ENCODE measurements at places on chromosomes 3 and 15.

DNA sequence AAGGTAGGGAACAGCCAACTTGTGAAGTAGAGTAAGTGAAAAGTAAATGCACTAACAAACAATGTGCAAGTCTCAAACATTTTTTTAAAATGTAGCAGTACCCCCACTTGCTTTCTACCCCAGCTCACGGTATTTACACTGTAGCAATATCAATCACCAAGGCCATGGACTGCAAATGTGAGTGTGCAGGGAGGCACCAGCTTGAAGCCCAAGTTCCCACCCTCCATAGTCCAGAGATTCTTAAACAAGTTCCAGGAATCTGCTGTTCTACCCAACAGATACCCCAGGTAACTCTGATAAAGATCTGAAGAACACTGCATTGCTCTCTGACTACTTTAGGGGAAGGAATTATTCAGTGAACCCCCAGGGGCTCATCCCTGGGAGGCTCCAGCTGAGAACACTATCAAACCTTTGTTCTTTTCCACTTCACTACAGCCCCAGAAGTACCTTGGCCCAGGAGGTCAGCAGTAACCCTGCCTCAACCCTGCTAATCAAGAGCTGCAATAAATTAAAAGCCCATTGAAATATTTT lies 86.1 kb downstream of the FOXP1 start:
- DNase-seq = no peak

- DNase-seq = no peak
Observed at GRCh38 chr3:8911781-8912180, 51.5 kb downstream of the RAD18 start.

GRCh38 chr3:47028146-47028545 lies 48.7 kb downstream of the NBEAL2 start:
- DNase-seq = no peak

GRCh38 chr3:28948685-28949084 lies 332.2 kb upstream of the RBMS3 start:
- DNase-seq = no peak

GRCh38 chr15:33095641-33096040 lies 98.9 kb downstream of the FMN1 start:
- no peak for DNase-seq

GRCh38 chr3:128584412-128585020 lies 66.1 kb downstream of the RPN1 start:
- peak; percentile 86 for DNase-seq

- no peak for DNase-seq
Observed at GRCh38 chr3:9721015-9721699, 10.4 kb upstream of the BRPF1 start.

- DNase-seq = peak; percentile 90
Observed at GRCh38 chr3:192957441-192958021, 39.9 kb upstream of the MB21D2 start.

- DNase-seq = no peak
Observed at GRCh38 chr15:71545223-71545760, 265.1 kb upstream of the NR2E3 start.

- peak; percentile 66 for DNase-seq
Observed at GRCh38 chr3:172138792-172139507, 99.6 kb downstream of the FNDC3B start.

DNA sequence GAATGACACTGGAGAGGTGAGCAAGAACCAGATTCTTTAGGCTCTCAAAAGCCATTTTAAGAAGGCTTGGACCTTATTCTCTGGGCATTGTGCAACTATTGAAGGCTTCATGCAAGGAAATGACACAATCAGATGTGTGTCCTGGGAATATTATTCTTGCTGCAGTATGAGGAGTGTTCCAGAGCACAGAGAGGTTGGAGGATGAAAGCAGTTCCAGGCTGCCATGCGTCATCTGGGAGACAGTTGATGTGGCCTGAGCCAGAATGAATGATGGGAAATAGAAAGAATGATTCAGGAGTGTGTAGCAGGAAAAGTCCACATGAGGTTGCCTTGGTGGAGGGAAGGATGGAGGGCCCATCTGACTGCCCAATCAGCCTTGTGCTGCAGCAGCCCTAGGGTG lies 123.1 kb downstream of the CHCHD6 start:
- no peak for DNase-seq

- no peak for DNase-seq
Observed at GRCh38 chr15:91970142-91970541, 116.6 kb downstream of the SLCO3A1 start.

DNA sequence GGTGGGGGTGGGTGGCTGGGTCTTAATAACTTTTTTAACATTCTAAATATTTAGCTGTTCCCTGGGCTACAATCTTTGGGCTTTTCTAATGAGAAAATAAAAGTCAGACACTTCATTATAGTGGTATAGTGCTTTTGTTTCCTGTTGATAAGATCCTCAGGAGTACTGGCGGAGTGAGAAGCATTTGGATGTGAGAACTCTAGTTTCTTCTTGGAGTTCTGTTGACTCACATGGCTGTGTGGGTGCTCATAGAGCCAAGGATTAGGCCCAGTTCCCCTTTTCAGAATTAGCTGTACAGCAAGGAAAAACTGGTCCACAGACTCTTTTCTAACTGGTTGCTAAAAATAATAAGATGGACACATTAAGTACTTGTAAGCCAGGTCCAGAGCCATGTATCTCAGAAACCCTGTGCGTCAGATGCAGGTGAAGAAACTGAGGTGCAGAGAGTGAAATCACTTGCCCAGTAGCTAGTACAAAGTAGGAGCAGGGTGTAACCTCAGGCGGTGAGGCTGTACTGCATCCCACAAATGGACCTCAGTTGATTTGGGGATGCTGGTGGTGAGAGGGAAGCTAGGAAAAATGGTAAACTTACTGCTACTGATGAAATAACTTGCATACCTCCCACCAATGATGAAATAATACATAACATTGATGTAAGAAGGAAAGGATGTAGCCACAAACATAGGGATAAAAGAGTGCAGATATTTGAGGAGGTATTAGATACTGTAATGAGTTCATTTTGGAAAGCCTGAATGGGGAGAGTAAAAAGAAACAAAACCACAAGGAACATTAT lies 2.3 kb downstream of the ITPR1 start:
- no peak for DNase-seq

- no peak for DNase-seq
Observed at GRCh38 chr3:150314248-150315004, 93.7 kb upstream of the TSC22D2 start.

- DNase-seq = no peak
Observed at GRCh38 chr3:71214797-71215196, 368.7 kb downstream of the FOXP1 start.

DNA sequence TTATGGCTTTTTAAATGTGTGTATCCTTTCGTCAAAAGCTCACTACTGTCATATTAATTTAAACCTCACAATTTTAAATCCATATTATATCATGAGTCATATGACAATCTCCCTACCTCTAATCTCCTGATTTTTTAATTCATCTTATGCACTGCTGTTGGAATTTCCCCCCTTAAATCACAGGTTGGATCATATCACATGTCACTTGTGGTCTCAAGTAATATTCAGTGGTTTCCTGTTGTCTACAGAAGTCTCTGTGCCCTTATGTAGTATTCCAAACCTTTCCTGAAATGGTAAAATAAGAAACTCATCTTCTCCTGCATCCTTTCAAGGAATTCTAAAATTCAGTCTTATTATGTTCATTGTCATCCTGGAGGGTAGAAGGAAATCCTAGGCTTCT lies 116.0 kb upstream of the CBLB start:
- peak; percentile 90 for DNase-seq

- no peak for DNase-seq
Observed at GRCh38 chr3:54917174-54917573, 10.7 kb downstream of the LRTM1 start.

GRCh38 chr15:22866079-22866478 lies 27.6 kb downstream of the NIPA2 start:
- DNase-seq = peak; percentile 32

GRCh38 chr3:72448858-72449257 lies 399.4 kb downstream of the SHQ1 start:
- peak; percentile 72 for DNase-seq

DNA sequence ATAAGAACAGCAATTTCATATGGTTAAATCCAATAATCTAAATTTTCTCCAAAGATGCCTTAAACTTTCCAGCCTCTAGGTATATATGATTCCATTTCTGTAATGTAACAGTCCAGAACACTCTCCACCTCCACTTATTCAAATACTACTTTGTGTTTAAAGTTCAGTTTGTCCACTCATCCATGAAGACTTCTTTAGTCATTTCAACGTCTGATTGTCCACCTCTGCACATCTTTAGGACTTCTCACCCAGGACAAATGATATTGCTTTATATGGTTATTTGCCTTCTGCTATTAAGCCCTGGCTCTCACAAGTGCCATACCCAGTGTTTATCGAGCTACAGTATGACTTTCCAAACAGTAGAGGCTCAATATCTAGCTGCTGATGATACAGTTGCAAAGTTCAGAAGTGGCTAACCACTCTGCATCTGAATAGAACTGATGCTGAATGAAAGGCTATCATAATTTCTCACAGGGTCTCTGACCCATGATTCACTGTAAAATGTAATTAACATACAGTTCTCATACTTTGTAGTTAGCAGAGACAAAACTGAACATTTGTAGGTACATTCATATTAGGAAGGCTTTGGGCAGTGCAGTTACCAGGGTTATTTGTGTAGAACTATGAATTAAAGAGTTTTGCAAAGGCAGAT lies 93.7 kb upstream of the MBNL1 start:
- peak; percentile 4 for DNase-seq

DNA sequence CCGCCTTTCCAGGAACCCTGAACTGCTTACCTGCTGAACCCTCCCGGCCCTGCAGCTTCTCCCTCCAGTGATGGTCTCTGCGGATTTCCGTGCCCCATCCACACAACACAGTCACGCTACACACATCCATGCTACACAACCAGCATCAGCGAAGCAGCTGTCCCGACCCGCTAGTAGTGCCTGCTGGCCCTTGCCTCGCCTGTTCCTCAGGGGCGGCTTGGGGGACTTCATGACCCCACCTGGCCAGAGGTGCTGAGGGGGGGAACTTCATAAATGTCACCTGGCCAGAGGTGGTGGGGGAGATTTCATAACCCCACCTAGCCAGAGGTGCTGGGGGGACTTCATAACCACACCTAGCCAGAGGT lies 530 bp upstream of the TUBGCP5 start:
- DNase-seq = no peak

GRCh38 chr15:60363087-60363549 lies 34.7 kb downstream of the ANXA2 start:
- no peak for DNase-seq

GRCh38 chr3:125231895-125232294 lies 19.3 kb upstream of the SLC12A8 start:
- peak; percentile 89 for DNase-seq

GRCh38 chr3:100966049-100966491 lies 27.2 kb downstream of the ABI3BP start:
- no peak for DNase-seq

- DNase-seq = no peak
Observed at GRCh38 chr3:32021155-32021554, 39.6 kb downstream of the ZNF860 start.

DNA sequence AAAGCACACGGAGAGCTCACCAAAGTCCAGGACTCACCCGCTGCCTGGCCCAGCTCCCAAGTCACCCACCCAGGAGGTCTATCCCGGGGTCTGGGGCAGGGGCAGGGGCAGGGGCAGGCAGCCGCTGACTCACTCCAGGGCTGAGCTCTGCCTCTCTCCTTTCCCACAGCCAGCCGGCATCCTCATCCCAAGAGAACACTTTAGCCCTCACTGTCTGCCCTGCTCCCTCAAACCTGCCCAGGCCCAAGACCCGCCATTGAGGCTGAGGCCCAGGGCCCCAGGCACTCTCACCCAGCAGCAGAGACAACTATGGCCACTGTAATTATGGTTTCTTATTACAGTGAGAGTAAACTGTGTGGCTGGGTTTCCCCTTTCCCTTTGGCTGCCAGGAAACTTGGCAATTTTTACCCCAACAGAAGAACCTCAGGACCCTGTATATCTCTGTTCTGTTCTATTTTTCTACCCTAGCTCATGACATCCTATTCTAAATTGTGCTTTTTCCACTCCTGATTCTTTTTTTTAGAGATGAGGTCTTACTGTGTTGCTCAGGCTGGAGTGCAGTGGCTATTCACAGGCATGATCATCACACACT lies 53.0 kb downstream of the IQSEC1 start:
- peak; percentile 39 for DNase-seq

- DNase-seq = peak; percentile 11
Observed at GRCh38 chr3:94063496-94064119, 747 bp downstream of the NSUN3 start.

DNA sequence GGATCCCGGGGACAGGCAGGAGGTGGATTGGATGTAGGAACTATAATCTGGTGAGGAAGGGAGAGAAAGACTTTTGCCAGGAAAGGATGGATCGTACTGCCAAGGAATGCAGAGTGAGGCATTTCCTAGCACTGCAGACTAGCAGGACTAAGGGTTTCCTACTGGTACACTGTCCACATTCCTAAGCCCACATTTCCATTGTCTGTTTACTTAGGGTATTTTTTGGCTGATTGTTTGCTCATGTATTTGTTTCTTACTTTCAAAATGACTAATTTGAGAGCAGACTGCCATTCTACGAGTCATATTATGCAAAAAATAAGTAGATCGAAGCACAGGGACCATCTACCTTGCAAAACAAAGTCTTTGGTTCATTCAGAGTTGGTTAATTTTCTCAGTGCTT lies 1029.5 kb upstream of the NR2F2 start:
- peak; percentile 14 for DNase-seq

Data from A172 (cell line).